Lower lobe of right lung (tissue), 2 donors: ENCODE measurements at places on chromosomes 7 and 10.

- no peaks in the 10 kb centered on the region for H3K36me3 ChIP-seq
- no peaks in the 10 kb centered on the region for H3K27me3 ChIP-seq
- peaks cover 13% of the 10 kb centered on the region for H3K4me1 ChIP-seq
- no peak overlapping the region for H3K4me3 ChIP-seq
- H3K27ac ChIP-seq, result no peak overlapping the region
- DNase-seq, result no peak
Measured at GRCh38 chr10:80252296-80252887, 37.1 kb downstream of the MAT1A start.

DNA sequence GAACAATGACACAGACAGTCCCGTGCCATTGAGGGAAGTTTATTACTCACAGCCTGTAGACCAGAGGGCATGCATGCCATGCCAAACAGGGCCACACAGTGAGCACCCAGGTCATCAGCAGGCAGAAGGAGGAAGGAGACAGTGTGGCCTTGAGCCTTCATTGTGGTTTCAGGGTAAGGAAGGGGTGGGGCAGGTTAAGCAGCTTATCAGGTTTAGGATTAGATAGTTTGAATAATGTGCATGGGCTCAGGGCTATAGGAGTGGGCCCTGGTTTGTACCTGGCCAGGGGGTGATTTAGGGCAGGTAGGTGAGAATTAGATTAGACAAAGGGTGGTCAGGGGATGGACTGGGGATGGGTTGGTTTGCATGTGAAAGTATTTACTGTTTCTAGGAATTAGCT is 67.9 kb downstream of the ADCY1 start:
- H3K4me3 ChIP-seq, result no peak overlapping the region
- H3K36me3 ChIP-seq, result no peaks in the 10 kb centered on the region
- no peak overlapping the region for H3K27ac ChIP-seq
- H3K4me1 ChIP-seq, result peaks cover 7% of the 10 kb centered on the region
- H3K27me3 ChIP-seq, result no peaks in the 10 kb centered on the region

DNA sequence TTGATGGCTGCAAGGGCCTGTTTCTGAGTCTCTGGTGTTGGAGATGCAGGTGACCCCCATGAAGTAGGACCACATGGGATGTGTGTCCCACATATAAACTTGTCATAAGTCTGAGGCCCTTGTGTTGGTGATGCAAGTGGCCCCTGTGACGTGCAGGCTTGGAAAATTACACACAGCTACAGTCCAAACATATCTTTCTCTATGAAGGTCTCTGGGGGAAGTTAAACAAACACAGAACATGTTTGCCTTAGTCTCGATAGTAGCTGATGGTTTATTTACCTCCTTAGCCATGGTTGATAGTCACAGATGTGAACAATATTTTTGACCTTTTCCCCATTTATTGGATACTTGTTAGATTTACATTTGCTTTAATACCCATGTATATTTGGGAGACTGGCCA is 64.7 kb downstream of the ADCY1 start:
- H3K36me3 ChIP-seq, result no peaks in the 10 kb centered on the region
- DNase-seq, result no peak
- no peak overlapping the region for H3K4me3 ChIP-seq

- no peak for DNase-seq
- H3K36me3 ChIP-seq, result no peaks in the 10 kb centered on the region
- no peak overlapping the region for H3K4me3 ChIP-seq
- H3K4me1 ChIP-seq, result peaks cover 37% of the 10 kb centered on the region
Measured at GRCh38 chr10:19946791-19947190, 130.6 kb downstream of the PLXDC2 start.

GRCh38 chr10:5419466-5420094 is 7.2 kb downstream of the NET1 start:
- DNase-seq, result no peak
- H3K4me3 ChIP-seq, result no peak overlapping the region
- H3K36me3 ChIP-seq, result no peaks in the 10 kb centered on the region
- H3K4me1 ChIP-seq, result peaks cover 5% of the 10 kb centered on the region
- no peaks in the 10 kb centered on the region for H3K27me3 ChIP-seq
- H3K27ac ChIP-seq, result no peak overlapping the region

- H3K4me3 ChIP-seq, result no peak overlapping the region
- DNase-seq, result peak; percentile 19
- no peaks in the 10 kb centered on the region for H3K27me3 ChIP-seq
- no peak overlapping the region for H3K27ac ChIP-seq
- no peaks in the 10 kb centered on the region for H3K36me3 ChIP-seq
Measured at GRCh38 chr7:101545441-101546190, 83.5 kb downstream of the MYL10 start.

- no peak overlapping the region for H3K27ac ChIP-seq
- no peaks in the 10 kb centered on the region for H3K27me3 ChIP-seq
Measured at GRCh38 chr7:125316466-125316865, 386.8 kb upstream of the POT1 start.

DNA sequence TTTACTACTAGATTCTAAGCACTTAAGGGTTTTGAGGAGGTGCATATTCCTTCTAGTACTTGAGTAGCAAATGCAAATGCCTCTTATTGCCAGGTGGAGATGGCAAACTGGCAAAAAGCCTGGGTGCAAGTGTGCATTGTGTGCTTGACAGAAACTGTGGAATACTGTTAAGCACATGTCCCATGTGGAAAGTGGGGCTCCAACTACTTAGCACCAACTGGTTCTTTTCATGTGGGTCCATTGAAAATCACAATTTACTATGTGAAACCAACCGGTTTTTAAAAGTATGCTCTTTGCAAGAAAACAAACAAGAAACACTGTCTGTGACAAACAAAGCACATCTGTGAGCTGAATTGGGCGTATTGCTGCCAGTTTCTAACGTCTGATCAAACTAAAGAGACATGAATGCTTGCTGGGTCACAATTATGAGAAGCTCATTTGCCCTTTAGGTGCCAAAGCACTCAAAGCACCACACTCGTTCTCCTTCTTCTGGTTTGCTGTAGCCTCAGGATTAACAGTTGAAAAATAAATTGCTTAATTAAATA is 197.4 kb downstream of the SEMA3E start:
- H3K27ac ChIP-seq, result no peak overlapping the region
- no peaks in the 10 kb centered on the region for H3K4me1 ChIP-seq
- H3K36me3 ChIP-seq, result no peaks in the 10 kb centered on the region
- no peak overlapping the region for H3K4me3 ChIP-seq

GRCh38 chr7:114889646-114890285 is 32.1 kb upstream of the MDFIC start:
- no peak overlapping the region for H3K27ac ChIP-seq
- H3K4me3 ChIP-seq, result no peak overlapping the region
- H3K27me3 ChIP-seq, result no peaks in the 10 kb centered on the region
- H3K36me3 ChIP-seq, result no peaks in the 10 kb centered on the region
- no peak for DNase-seq

- no peak overlapping the region for H3K27ac ChIP-seq
- H3K27me3 ChIP-seq, result no peaks in the 10 kb centered on the region
- no peaks in the 10 kb centered on the region for H3K36me3 ChIP-seq
- no peak overlapping the region for H3K4me3 ChIP-seq
- peaks cover 9% of the 10 kb centered on the region for H3K4me1 ChIP-seq
- no peak for DNase-seq
Measured at GRCh38 chr7:140237390-140237789, 60.6 kb upstream of the KDM7A start.

GRCh38 chr7:66689081-66689480 is 51.5 kb upstream of the RABGEF1 start:
- no peaks in the 10 kb centered on the region for H3K4me1 ChIP-seq
- no peak for DNase-seq
- H3K36me3 ChIP-seq, result peaks cover 11% of the 10 kb centered on the region
- H3K4me3 ChIP-seq, result no peak overlapping the region
- no peaks in the 10 kb centered on the region for H3K27me3 ChIP-seq

GRCh38 chr7:49020145-49020544 is 95.8 kb downstream of the CDC14C start:
- no peak overlapping the region for H3K27ac ChIP-seq
- no peaks in the 10 kb centered on the region for H3K27me3 ChIP-seq
- H3K36me3 ChIP-seq, result no peaks in the 10 kb centered on the region
- no peak for DNase-seq

- H3K27me3 ChIP-seq, result no peaks in the 10 kb centered on the region
- H3K27ac ChIP-seq, result peak overlapping the region; percentile 80
- peaks cover 20% of the 10 kb centered on the region for H3K4me1 ChIP-seq
- H3K4me3 ChIP-seq, result no peak overlapping the region
- no peak for DNase-seq
Measured at GRCh38 chr10:10872764-10873163, 144.9 kb upstream of the CELF2 start.

DNA sequence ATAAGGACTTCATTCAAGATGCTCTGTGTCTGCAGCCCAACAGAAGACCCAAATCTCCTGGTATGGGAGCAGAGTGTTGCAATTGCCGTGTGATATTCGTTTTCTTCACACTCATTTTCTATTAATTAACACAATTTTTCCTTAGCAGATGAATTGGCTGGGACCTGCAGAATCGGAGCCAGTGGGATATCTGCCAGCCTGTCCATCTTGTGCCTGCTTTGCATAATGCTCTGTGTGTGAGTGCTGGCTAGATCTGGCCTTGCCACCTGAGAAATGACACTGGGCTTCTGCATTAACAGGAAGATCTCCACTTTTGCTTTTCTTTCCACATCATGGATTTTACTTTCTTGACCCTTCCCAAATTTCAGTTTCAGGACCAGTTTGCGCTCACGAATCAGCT is 70.4 kb upstream of the GPR158 start:
- H3K4me1 ChIP-seq, result no peaks in the 10 kb centered on the region
- DNase-seq, result no peak
- no peak overlapping the region for H3K4me3 ChIP-seq
- peaks cover 3% of the 10 kb centered on the region for H3K27me3 ChIP-seq
- no peak overlapping the region for H3K27ac ChIP-seq
- no peaks in the 10 kb centered on the region for H3K36me3 ChIP-seq

DNA sequence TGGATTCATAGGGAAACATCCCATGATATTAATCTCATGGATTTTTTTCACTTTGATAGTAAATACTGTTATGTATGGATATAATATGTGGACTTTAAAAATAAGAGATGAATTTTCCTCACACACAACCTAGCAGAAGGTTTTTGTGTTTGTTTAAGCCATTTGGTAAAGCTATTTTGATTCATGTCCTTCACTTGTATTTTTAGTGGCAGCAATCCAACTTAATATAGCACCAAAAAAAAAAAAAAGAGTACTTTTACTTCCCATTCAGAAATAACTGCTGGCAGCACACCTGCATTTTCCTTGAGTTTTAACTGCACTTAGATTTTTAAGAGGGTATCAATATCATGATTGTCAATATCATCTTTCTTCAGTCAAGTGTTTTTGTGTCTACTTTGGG is 60.0 kb downstream of the MCMBP start:
- no peak for DNase-seq
- H3K36me3 ChIP-seq, result peaks cover 10% of the 10 kb centered on the region
- no peaks in the 10 kb centered on the region for H3K27me3 ChIP-seq

DNA sequence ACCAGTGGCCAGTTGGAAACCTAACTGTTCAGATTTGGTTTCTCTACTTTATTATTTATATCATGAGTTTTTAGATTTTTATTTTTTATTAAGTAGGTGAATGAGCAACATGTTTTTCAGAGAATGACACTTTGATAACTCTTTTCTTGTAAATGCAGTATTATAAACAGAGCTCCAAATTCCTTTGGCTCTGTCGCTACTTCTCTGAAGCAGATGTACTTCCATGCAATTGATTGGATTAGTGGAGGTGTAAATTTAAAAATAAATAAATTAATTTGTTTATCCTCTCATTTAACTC is 34.3 kb upstream of the ICA1 start:
- no peak overlapping the region for H3K4me3 ChIP-seq
- H3K36me3 ChIP-seq, result no peaks in the 10 kb centered on the region
- no peak overlapping the region for H3K27ac ChIP-seq
- DNase-seq, result no peak

DNA sequence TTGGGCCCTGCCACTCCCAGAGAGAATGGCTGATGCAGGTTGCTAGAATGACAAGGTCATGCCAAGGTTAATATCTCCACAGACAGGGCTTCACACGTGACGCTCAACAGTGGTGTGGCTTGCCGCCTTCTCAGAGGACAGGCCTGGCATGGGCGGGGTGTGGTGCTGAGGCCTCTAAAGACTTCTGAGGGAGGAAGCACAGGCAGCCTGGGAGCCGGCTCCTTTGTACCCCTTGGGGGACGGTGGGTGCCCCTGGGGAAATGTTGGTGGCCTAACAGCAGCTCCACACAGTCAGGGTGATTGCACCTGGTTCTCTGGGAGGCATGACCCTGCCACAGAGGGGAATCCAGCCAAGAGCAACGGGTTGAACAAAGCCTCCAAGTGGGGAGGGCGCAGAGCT is 115.1 kb downstream of the PKD1L1 start:
- H3K27ac ChIP-seq, result no peak overlapping the region
- no peak for DNase-seq
- H3K27me3 ChIP-seq, result no peaks in the 10 kb centered on the region
- H3K4me1 ChIP-seq, result no peaks in the 10 kb centered on the region
- no peaks in the 10 kb centered on the region for H3K36me3 ChIP-seq
- H3K4me3 ChIP-seq, result no peak overlapping the region

- no peak overlapping the region for H3K27ac ChIP-seq
- no peak overlapping the region for H3K4me3 ChIP-seq
- DNase-seq, result no peak
- no peaks in the 10 kb centered on the region for H3K4me1 ChIP-seq
Measured at GRCh38 chr10:30285970-30286369, 63.1 kb downstream of the MTPAP start.

- H3K4me1 ChIP-seq, result no peaks in the 10 kb centered on the region
- no peak overlapping the region for H3K27ac ChIP-seq
- no peaks in the 10 kb centered on the region for H3K36me3 ChIP-seq
- no peak for DNase-seq
Measured at GRCh38 chr7:94492601-94493000, 17.0 kb upstream of the CASD1 start.

DNA sequence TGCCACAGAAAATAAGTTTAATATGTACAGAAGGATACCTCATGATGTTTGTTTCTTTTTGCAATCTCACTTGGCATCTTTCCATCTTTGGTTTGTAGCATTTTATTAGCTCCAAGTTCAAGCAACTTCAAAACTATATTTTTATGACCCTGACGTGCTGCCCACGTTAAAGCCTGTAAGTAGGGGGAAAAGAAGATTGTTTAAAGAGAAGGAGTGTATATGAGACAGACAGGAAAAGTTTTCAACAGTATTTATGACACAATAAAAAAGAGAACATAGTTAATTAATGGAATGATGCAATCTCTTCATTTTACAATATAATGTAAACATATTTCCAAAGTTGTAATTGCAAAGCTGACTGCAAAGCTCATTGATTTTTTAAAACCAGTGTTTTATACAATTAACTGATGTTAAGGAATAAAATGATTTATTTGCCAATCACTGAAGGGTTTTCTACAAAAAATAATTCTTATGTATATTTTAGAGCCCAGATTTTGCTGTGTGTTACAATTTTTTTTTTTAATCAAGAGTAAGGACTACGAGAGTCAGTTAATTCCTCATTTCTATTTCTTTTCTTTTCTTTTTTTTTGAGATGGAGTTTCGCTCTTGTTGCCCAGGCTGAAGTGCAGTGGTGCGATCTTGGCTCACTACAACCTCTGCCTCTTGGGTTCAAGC is 42.5 kb downstream of the ASZ1 start:
- no peaks in the 10 kb centered on the region for H3K36me3 ChIP-seq
- H3K27me3 ChIP-seq, result no peaks in the 10 kb centered on the region
- no peak overlapping the region for H3K27ac ChIP-seq
- DNase-seq, result no peak
- no peaks in the 10 kb centered on the region for H3K4me1 ChIP-seq
